ENCODE measurements at places on chromosomes 11 and 22. TPM values are rescaled to one million over a fixed set of nuclear protein-coding genes. Genes with fewer than 3 reads are reported as not detected.
A peak's percentile ranks its signal among the peaks of the same experiment; 100 is the strongest.

Gene C11orf42
- total RNA-seq, result not detected

Gene RIMBP3C
- total RNA-seq, result not detected

Gene NPAS4
- total RNA-seq, result not detected

Gene FZD4
- total RNA-seq, result 0.05 TPM

Gene EMID1
- total RNA-seq, result not detected

Gene ARVCF
- 2.3 TPM for total RNA-seq

Gene SMTNL1
- not detected for total RNA-seq

Gene SLC22A9
- total RNA-seq, result not detected

Gene UBQLNL
- 0.47 TPM for total RNA-seq

Gene HDHD5
- 11.0 TPM for total RNA-seq

GRCh38 chr11:22151649-22152197 lies 41.2 kb upstream of the ANO5 start:
- no peak for DNase-seq

GRCh38 chr11:86243396-86243795 lies 1.2 kb upstream of the EED start:
- DNase-seq, result no peak

GRCh38 chr11:78691215-78691614 lies 116.6 kb upstream of the NARS2 start:
- DNase-seq, result no peak

- DNase-seq, result no peak
Measured at GRCh38 chr11:69372589-69373250, 78.8 kb downstream of the MYEOV start.

DNA sequence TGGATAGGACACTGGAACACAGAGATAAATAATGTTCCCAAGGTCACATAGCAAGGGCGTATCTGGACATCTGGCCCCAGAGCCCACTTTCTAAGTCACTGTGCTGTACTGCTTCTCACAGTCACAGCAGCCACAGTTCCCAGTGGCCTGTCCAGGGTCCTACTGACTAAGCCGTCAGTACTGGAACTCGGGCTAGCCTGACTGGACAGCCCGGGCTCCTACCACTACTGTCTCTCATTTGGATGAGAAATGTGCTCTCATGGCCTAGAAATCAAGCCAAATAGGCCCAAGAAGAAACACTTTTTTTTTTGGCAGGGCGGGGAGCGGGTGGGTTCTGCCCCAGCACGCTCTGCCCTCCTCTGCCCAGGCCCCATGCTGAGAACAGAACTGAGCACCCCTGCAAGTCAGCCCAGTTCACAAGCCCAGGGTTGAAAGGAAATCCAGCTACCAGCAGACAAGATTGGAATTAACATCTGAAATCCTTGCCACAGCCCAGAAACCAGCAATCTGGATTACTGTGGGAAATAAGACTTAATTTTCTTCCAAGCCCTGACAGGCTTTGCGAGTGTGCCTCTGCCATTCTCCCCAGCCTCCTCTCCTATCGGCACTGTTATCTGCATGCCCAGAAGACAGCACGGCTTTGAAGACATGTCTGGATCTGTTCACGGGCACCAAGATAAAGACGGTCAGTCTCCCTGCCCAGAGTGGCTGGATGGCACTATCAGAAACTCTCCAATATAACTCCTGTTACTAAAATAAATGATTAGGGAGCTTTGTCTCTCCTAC lies 182.9 kb upstream of the NCAM1 start:
- no peak for DNase-seq

GRCh38 chr11:44556735-44557409 lies 8.6 kb upstream of the CD82 start:
- DNase-seq, result peak; percentile 79

DNA sequence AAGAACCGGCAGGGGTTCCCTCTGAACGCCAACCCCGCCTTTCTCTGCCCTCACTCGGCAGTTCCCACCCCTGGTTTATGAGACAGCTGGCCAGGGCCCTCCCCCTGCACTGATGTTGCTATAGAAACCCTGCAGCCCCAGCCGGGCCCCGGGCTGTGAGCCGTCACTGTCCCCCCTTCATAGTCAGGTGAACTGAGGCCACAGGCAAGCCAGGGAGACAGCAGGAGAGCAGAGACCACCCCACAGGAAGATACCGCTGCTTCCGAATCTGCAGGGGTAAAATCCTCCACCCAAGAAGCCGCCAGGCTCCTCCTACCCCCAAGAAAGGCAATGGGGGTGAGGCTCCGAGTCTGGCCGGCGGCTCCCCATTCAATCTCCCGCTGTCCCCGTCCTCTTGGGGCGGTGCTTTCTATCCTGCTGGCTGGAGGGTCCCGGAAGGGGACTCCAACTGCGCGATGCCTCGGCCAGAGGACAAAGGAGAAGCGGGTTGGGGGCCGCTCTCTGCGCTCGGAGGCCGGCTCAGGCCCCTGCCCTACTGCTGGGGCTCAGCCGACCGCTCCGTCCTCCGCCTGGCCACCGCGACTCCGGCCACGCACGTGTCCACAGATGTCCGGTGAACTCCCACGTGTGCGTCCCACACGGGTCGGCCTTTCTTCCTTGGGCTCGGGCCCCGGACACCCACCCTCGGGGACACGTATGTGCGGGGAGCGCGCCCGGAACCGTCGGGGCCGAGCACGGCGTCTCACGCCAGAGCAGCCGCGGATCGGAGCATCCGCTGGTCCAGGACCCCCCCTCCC lies 587 bp downstream of the SLC25A22 start:
- peak; percentile 94 for DNase-seq

- no peak for DNase-seq
Measured at GRCh38 chr22:50320116-50320515, 6.7 kb downstream of the DENND6B start.

- no peak for DNase-seq
Measured at GRCh38 chr11:36367806-36368680, 72.0 kb downstream of the PRR5L start.

DNA sequence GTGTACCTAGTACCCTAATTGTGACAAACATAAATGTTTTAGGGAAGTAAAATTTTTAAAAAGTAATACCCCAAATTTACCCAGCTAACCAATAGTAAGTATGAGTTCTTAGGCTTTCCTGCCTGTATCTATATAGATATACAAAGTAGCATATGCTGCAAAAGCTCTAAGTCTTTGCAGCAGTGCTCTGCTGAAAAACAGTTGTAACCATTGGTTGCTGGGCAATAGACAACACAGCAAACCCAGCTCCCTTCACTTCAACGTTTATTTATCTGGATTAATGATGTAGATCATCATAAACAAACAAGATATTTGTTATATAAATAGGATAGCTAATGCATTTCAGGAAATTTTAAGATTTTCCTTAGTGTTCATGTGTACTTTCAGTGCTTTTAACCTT lies 82.7 kb downstream of the PAX6 start:
- DNase-seq, result no peak

DNA sequence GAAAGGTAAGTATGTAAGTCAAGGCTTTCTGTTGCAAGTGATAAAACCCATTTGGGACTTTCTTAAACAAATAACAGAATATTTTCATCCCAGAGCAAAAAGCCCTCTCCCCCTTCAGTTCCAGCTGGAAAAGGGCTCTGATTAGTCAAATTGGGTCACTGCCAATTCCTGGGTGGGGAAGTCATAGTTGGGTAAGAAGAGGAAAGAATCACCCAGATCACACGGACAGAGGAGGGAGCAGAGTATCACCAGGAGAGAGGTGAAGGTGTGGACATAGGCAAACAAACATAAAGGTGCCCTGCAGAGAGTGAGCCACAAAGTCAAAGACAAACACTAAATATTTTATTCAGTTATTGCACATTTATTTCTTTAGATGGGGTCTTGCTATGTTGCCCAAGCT lies 36.3 kb upstream of the SORL1 start:
- DNase-seq, result no peak

DNA sequence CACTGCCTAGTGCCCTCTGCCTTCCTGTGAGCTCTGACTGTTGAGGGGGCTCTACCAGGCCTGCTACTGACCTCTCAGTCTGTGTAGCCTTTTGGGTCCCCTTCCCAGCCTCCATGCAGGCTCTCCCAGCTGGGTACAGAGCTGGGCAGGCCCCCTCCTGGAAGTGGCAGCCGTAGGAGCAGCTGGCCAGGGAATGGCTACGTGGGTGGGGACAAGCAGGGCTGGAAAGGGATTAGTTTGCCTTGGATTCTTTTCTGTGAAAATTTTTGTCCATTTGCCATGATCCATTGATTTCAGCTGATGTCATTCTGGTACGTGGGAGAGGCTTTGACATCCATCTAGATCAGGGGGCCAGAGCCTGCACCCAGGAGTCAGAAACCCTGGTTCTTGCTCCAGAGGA lies 23.9 kb upstream of the NECTIN1 start:
- no peak for DNase-seq
